GM12864 (cell line): ENCODE measurements at places on chromosomes 6 and 20.

DNA sequence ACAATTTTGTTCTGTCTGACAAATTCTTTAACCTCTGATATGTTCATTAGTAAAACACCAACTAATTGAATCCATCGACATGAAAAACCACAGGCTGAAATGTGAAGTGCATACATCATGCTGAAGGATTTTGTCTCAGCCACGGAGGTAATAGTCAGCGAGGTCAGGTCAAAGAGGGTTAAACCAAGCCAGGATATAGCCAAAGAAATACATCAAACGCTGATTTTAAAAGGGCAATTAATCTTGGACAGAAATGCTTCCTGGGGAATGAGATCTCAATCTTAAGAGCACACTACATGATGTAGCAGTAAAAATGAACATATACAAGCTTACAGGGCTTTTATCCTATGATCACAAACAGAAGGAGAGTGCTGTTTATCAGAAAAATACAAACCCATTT, 106.7 kb downstream of the PRDM1 start:
- no peak for DNase-seq

DNA sequence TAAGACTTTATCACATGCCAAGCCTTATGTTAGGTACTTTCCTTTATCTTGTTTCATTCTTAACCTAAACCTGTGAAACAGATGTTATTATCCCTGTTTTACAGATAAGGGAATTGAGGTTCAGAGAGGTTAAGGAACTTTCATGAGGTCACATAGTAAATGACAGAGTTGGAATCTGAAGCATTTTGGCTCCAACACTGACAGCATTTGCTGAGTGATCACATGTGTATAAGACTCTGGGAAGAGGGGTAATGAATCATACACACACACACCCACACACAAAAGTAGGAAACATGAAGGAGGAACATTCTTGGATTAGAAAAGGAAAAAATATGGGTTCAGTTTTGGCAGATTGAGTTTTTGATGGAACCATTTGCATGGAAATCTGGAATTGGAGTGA, 212.5 kb downstream of the GJA1 start:
- no peak for DNase-seq

DNA sequence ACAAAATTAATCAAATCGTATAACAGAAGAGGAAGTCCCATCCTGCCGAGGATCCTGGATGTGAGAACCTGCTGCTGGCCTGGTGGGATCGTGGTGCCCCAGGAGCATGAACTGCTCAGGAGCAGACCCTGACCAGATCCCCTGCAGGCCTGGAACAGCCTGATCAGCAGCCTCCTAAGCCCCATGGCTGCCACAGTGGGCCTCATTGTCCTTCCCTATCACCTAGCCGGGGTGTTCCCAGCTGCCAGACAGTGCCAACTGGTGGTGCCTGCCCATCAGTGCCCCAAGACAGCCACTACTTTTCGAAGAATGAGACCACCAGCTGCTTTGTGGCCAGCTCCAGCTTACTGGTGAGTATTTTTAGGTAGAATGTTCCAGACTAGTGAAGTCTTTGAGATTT, 19.6 kb upstream of the MAS1L start:
- DNase-seq = no peak

GRCh38 chr6:118313208-118313607, 234.9 kb upstream of the PLN start:
- DNase-seq = no peak

DNA sequence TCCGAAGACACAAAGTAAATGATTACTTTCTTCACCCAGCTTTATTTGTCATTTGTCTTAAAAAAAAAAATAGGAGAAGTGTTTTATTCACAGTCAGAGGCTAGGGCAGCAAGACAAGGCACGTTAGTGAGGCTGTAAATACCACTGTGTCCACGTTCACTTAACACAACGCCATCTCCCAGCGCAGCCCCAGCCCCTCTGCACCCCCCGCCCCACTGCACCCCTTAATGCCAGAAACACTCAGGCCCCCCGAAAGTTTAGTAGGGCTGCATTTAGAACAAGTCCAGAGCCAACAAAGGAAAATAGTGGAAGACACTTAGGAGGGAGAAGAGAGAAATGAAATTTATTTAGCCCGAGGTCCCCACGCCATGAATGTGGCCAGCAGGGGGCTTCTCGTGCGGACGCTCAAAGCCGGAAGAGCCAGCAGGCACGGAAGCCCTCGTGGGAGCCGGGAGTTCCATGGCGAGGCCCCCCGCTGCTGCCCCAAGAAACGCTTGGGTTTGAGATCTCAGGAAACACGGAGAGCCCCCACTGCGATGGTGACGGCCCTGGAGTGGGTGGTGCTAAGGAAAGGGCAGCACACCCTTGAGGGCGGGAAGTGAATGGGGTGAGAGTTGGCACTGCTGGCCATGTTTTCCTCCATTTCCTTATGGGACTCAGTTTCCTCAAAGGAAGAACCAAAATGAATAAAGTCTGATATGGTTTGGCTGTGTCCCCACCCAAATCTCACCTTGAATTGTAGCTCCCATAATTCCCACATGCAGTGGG, 50.2 kb downstream of the IYD start:
- DNase-seq = no peak

DNA sequence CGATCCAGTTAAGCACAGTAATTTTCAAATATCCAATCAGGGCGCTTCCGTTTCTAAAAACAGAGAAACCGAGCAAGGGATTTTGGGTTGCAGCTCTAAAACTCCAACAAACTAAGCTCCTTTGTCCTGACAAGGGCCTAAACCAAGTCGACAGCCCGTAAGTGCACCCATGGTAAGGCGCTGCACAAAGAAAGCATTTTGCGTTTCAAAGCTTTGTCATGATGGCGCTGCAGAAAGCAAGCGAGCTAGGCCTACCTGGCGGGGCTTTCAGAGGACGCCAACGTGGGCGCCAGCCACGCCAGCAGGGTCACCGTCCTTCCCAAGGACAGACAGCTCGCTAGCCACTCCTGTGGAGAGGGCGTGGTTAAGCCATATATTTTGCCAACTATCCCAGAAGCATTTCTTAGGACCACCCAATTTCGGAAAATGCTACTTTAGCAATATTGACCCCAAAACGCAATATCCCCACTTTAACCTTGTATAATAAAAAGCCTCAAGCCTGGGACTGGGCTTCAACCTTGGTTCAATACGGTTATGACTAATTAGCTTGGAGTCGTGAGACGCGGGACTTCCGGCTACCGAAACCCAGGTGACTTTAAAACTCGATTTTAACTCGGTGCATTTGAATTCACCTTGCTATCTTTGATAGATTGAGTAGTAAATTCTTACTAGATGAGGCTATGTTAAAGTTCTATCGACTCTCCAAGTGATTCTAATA, 53.8 kb downstream of the TRIM38 start:
- no peak for DNase-seq

GRCh38 chr6:106750946-106751345, 121.6 kb downstream of the QRSL1 start:
- DNase-seq = no peak

GRCh38 chr6:15527838-15528617, 134.8 kb downstream of the DTNBP1 start:
- no peak for DNase-seq

DNA sequence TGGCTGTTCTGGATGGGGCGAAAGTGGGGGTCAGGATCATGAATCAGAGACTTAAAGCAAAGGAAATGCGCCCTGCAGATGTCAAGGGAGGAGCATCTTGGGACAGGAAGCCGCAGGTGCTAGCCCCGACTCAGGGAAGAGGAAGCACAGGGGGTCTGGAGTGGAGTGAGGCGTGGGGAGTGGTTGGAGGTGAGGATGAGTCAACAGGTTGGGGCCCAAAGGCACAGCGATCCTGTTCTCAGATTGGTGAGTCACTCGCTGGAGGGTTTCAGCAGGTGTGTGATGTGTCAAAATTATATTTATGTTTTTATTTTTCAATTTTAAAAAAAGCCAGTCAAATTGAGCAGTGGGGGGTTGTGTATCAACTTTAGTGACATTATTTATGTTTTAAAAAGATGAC, 19.0 kb downstream of the PACSIN1 start:
- peak; percentile 7 for DNase-seq

DNA sequence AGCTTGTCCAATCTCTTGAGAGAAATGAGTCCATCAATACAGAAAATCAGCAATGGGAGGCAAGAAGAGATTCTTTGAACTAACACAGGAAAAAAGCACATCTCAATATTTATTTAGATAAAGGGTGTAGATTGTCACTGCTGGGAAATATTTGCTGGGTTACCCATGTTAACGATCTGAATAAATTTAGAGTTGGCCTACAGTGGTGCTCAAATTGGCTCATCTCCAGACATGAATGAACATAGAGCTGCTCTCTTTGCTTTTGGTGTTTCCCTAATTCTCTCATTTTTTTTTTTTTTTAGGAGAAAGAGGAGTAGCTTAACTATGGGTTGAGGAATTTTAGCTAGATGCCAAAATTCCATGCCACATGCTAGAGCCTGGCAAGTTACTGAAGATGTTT, 471.2 kb downstream of the PKHD1 start:
- DNase-seq = no peak

- no peak for DNase-seq
Observed at GRCh38 chr20:57060407-57061050, 205.9 kb downstream of the BMP7 start.

DNA sequence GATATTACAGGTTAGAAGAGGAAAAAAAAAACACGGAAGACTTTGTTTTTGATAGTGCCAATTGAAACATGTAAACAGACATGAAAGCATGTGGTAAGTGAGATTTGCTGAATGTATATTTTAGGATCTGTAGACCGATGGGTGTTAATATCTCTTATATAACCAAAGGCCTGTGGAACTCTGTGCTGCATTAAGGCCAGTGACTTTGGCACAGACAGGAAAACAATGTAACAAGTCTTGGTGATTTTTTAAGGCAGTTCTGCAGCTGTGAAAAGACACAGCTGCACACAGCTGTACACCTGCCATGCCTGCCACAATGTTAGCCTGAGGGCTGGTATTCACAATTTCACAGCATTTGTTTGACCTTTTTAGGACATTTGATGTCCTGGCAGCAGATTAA, 6.1 kb downstream of the SOBP start:
- no peak for DNase-seq

DNA sequence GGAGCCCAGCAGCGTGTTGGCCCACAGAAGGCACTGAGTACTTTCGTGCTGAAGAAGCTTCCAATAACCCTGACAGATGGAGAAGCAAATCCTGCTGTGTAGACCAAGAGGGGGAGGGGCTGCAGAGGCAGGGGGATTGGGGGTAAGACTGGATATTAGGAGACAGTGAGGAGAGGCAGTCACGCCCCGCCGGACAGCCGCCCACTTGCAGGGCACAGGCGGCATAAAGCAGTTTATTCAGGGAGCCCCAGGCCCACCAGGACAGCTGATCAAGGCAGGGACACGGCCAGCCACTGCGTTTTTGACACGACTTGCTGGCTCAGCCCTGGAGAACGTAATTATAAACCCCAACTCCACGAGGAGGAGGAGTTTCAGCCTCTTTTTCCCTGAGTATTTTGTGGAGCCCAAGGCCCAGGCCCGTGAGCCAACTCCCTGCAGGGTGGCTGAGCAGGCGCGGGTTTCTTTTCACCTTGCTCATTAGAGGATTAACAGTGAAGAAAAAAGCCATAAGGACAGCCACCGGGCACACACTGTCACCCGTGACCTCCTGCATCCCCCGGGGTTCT, 177.9 kb downstream of the TFAP2C start:
- DNase-seq = no peak

GRCh38 chr20:22346716-22347115, 237.7 kb downstream of the FOXA2 start:
- DNase-seq = no peak

- DNase-seq = no peak
Observed at GRCh38 chr6:89566930-89567629, 71.5 kb downstream of the LYRM2 start.

DNA sequence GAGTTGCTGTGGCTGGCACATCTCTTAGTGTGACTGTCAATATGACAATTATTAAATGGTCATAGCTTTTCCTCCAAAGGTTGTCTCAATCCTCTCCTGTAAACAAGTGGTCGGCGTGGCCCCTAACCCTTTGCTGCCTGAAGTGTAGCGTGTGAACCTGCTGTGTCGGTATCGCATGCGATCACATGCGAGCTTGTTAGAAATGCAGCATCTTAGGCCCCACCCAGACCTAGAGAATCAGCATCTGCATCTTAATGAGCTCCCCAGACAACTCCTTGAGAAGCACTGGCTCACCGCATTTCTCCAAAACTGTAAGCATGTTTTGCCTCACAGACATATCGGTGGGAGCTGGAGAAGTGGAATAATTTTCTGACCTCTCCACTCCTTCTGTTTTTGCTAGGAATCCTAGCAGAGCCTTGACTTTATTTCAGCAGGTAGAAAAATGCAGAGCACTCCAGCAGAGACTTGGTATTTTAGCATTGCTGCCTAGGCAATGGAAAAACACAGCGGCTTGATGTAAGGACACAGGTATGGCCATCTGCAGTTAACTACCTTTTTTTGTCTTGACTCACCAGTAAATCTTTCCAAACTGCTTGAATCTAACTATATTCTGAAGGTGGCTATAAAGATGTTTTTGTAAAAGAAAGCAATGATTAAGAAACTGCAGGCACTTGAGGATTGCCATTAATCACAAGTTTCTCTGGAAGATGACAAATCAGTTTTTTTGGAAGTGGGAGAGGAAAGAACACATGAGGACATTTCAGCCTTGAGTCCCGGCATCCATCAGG, 67.6 kb downstream of the PSMG4 start:
- no peak for DNase-seq
